Left forelimb (tissue), 1 donor: ENCODE measurements at places on chromosomes 5 and 9.

GRCh38 chr5:116637149-116637740 is 62.6 kb upstream of the SEMA6A start:
- DNase-seq: no peak

GRCh38 chr5:73484511-73484910 is 13.7 kb upstream of the BTF3 start:
- no peak for DNase-seq

DNA sequence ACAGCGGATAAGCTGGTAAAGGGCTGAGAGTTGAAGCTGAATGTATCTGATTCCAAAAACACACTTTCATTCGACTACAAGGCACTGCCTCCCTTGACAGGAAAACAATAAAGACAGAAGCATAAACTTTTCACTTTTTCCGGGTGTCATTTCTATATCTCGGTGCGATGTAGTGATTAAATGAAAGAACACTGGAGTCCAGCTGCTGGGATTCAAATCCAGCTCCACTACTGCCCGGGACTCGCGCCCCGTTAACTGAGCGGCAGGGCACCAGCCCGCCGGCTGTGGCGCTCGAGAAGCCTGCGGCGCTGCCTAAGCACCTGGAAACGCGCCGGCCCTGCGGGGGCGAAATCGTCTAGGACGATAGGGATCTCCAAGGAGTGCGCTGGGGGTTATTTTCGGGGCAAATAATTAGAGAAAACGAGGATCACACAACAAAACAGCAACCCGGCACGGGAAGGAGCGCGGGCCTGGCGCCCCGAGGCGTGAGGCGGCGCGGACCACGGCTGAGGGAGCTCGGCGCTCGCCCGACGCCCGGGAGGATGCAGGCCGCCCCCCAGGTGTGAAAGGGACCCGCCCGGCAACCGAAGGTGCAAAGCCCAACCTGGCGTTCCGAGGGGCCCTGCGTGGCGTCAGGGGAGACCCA is 837 bp downstream of the UIMC1 start:
- DNase-seq: peak; percentile 75

- peak; percentile 86 for DNase-seq
Observed at GRCh38 chr9:75891277-75891741, 836 bp downstream of the PCSK5 start.

DNA sequence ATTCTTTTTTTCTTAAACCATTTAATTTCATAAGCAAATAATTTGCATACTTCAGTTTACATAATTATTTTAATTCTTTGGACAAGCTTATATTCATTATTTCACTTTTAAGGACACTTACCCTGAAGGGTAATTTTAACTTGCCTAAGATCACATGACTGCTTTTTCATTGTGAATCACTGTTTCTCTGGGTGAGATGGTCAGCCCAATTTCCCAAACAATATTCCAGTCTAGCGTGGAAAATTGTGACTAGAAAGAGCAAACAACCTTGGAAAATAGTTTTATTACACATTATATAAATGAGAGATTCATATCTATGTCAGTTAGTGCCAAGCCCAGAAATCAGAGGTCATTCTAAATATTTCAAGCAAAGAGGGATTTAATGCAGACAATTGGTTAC is 21.4 kb upstream of the JAKMIP2 start:
- DNase-seq: no peak

DNA sequence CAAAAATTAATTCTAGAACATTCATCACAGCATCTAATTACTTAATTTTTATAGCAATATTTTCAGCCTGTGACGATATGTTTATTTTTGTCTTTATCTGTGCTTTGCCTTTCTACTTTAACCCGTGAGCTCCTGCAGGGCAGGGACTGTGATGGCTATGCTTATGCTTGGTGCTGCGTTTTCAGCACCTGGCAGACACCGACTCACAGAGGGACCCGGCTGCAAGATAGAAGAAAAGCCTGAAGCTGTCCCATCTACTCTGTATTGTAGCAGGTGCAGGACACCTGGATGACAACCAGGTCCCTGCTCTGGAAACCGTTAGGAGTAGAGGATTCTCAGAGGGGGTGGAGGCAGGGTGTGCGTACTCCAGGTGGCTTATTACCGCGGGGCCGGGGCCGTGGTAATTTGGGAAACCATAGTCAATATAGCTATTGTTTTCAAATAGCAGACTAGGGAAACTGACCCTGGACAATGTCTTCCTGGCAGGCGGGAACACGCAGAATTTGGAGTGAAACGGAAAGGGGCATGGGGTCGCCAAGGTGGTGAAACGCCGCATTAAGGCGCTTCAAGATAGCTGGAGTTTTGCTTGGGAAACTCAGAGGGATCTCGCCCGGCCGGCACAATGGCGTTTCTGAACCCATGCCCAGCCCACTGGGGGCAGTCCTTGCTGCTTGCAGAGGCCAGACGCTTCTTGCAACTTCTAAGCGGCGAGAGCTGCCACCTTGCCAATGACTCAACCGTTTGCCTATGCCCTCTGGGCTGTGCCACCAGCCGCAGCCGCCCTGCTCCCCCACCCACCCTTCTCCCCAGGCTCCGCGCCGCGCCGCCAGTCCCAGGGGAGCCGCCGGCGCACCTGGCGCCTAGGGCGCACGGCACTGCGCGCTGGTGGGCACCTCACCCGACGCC is 140.1 kb upstream of the PALM2AKAP2 start:
- no peak for DNase-seq

DNA sequence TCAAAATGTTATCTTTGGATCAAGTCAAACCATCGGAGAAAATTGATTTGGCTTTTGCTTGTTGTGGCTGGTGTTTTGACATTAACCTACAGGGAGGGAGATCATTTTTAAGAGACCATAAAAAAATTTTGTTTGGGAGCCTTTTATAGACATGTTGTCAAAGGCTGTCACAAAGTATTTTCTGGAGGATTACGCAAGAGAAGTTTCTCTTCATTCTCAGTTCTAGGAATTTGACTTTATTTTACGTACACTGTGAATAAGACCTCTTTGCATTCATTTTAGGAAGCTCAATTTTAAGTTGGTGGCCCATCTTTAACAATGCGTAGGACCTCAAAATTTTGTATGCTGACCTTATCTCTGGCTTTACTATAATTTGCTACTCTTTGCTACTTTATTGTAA is 50.2 kb upstream of the SLC44A1 start:
- DNase-seq: no peak

DNA sequence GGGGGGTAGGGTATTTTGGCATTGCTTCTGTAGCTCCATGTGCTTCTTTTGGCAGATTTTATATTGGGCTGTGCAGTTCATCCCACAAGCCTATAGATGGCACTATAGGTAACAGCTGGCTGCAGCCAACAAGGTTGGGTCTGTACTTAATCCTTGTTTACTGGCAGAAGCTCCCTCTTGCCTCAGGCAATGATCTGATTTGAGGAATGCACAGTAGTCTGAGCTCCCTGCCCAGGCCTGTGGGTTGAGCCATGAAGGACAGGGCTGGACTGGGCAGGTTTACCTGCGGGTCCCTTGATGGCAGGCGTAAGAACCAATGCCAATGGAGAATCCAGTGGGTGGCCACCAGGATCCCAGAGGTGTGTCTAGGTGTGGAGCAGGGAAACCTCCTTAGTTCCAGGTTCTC is 11.7 kb upstream of the OR1J2 start:
- no peak for DNase-seq

- DNase-seq: no peak
Observed at GRCh38 chr5:66149950-66150349, 5.8 kb downstream of the SREK1 start.

GRCh38 chr9:34777666-34778065 is 67.7 kb upstream of the CCL21 start:
- no peak for DNase-seq

GRCh38 chr5:125148706-125149105 is 402.3 kb upstream of the ZNF608 start:
- DNase-seq: no peak

DNA sequence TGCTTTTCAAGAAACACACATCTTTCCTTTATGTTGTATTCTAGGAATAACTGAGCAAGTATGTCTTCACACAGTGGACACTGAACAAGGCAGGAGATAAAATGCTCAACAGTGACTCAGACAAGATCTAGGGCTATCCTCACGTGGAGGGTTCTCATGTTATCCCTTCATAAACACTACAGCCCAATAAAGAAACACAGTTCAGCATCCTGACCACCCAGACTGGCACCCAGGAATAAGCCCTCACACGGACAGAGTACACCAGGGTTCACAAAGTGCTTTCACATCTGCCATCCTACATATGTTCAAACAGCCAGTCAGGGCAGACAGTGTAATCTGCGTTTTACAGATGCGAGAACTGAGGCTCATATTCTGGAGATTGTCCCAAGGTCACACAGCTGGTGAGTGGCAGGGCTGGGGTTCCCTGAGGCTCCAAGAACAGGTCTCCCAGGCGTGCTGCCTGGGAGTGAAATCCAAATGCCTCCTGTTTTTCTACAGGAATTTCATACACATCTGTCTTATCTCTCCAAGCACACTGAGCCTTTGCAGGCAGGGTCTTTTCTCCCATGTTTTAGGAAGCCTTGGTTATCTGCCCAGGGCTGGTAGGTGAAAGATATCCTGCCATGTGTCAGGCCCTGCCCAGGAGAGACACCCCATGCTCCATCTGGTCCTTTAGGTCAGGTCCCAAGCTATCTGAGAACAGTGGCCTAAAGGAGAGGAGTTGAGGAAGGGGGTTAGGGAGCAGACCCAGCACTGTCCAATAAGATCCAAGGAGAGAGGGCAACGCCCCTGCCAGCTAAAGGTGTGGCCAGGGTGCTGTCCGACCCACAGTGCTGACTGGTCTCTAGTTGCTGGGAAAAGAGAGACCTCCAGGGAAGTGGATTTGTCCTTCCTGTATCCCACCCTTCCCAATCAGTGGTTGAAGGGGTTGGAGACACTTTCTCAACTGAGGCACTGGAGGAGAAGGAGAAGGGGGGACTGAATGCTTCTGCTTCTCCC is 47.9 kb upstream of the XPA start:
- no peak for DNase-seq

- no peak for DNase-seq
Observed at GRCh38 chr5:8826508-8826907, 719.4 kb downstream of the SEMA5A start.

- no peak for DNase-seq
Observed at GRCh38 chr5:154393850-154394249, 51.9 kb upstream of the SAP30L start.

GRCh38 chr5:104998572-104998971 is 1436.0 kb upstream of the NUDT12 start:
- no peak for DNase-seq

GRCh38 chr5:133049726-133050048 is 2.1 kb upstream of the HSPA4 start:
- no peak for DNase-seq

GRCh38 chr9:86664603-86665002 is 282.7 kb downstream of the GAS1 start:
- DNase-seq: no peak

DNA sequence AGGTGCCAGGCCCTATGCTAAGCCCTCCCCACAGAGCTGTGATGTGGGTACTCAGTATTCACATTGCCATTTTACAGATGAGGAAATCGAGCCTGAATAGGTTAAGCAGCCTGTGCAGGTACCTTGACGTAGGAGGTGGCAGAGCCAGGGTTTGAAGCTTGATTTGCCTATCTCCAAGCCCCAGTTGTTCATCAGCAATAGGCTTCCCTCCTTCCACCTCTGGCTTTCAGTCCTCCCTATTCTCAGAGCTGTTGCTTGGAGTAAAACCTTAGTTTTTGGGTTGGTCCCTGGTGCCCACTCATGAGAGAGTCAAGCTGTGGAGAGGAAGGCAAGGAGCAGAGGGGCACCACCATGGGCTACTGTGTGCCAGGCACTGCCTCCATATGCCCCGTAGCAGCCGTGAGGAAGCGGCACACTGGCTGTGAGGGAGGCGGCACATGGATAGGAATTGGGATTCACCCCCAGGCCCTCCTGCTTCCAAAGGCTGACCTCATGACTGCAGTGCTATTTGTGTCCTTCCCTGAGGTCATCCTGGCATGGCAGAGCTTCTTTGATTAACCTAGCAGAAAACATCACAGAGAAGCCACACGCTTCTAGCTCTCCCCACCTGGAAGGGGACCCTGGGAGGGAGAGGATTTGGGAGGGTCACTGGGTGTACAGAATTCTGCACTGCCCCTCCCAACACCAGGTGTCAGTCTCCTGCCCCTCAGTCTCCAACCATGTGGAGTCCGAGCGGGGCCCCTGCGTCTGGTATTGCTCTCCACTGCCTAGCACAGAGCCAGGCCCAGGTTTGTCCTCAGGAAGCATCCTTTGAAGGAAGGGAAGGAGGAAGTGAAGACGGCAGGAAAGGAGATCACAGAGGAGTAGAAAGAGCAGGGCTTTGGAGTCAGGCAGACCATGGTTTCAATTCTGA is 109.8 kb downstream of the RGS3 start:
- DNase-seq: peak; percentile 63

GRCh38 chr5:121968910-121969607 is 7.3 kb downstream of the SRFBP1 start:
- DNase-seq: no peak

- DNase-seq: no peak
Observed at GRCh38 chr5:160269017-160269416, 39.7 kb downstream of the FABP6 start.

- no peak for DNase-seq
Observed at GRCh38 chr5:145925803-145926202, 10.6 kb upstream of the SH3RF2 start.

- no peak for DNase-seq
Observed at GRCh38 chr9:93807166-93808074, 147.7 kb downstream of the BARX1 start.

- DNase-seq: no peak
Observed at GRCh38 chr5:20470997-20471396, 483.0 kb upstream of the CDH18 start.

DNA sequence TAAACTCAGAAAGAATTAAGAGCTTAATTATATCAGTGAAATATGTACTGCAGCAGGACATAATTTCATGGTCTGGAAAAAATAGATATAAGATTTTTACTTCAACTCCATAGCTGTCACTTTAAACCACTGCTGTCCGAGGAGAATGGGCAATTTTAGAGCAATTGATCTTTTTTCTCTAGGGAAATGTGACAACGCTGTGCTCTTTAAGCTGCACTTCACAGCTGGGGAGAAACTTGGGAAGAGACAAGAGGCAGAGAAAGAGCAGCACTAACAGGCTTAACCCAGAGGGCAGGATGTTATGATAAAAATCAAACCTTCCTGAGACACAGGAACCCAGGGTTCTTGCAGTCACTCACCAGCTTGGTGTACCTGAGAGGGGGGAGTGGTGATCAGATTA is 92.0 kb downstream of the SPOCK1 start:
- no peak for DNase-seq

GRCh38 chr5:174223355-174223754 is 177.8 kb downstream of the NSG2 start:
- no peak for DNase-seq

DNA sequence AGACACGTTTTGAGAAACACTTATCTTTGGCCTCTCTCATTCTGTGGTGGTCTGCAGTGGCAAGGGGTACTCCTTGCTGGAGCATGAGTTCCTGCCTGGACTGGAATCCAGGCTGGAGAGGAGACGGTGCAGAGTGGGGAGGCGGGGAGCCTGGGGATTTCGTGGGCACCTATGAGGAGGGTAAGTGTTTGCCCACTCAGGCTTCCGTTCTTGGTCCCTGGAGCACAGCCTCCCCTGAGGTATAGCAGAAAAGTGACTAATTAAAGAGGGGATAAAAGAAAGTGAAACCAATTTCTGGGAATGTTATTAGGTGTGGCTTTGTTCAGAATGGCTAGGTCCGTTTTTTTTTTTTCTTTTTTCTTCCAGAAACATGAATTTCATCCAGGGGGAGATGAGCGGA is 90.8 kb downstream of the ARHGAP26 start:
- DNase-seq: no peak

GRCh38 chr9:137491735-137492432 is 32.8 kb upstream of the NSMF start:
- no peak for DNase-seq

- DNase-seq: no peak
Observed at GRCh38 chr9:81718244-81718643, 28.9 kb upstream of the TLE1 start.

GRCh38 chr5:172453206-172453985 is 929 bp downstream of the SH3PXD2B start:
- no peak for DNase-seq
